ENCODE measurements at places on chromosomes 7 and 10.
A peak's percentile ranks its signal among the peaks of the same experiment; 100 is the strongest.

DNA sequence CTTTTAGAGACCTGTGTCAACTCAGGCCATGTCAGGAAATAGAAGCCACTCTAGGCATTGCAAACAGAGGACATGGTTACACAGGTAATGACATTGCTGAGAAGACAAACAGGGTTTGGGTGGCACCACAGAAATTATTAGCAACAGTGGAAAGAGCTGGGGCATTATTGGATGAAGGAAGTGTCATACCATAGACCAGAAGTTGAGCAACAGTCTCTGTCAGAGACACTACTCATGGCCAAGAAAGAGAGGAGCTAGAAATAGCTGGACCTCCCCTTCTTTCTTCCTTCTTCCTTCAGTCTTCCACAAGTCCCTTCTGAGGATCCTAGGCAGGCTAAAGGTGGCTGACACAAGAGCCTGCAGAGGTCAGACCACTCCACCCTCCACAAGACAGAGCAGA lies 4.2 kb upstream of the LIPA start:
- DNase-seq, result no peak

GRCh38 chr10:48541144-48541795 lies 63.6 kb downstream of the ARHGAP22 start:
- no peak for DNase-seq

DNA sequence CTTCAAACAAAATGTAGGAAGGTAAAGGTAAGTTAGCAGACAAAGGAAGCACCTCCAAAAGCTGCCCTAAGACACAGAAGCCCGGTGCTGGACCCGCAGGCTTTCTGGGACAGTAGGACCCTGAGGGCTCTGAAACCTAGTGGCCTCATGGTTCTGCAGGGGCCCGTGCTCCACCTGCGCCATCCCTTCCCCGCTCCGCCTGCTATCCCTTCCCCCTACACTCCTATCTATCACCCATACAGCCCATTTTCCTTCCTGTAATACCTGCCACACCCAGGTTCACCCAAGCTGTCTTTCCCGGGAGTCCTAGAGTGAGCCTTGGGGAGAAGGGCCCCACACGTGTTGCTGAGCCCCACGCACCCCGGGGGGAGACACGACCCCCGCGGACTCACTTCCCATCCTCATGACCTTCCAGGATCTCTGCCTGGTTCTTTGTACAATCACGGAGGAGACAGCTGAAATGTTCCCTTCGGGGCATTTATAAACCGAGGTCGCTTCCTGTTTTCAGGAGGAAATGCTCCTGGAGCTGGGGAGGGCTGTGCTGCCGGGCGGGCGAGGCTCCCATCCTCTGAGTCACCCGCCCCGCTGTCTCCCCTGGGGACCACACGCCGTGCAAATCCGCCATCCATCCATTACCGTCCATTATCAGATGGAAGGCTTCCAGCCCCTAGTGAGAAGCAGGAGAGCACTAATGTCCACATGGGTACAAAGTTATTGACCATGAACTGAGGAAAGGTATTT lies 251.7 kb upstream of the PITRM1 start:
- no peak for DNase-seq

GRCh38 chr10:27372095-27372494 lies 131.5 kb upstream of the ACBD5 start:
- DNase-seq, result no peak

DNA sequence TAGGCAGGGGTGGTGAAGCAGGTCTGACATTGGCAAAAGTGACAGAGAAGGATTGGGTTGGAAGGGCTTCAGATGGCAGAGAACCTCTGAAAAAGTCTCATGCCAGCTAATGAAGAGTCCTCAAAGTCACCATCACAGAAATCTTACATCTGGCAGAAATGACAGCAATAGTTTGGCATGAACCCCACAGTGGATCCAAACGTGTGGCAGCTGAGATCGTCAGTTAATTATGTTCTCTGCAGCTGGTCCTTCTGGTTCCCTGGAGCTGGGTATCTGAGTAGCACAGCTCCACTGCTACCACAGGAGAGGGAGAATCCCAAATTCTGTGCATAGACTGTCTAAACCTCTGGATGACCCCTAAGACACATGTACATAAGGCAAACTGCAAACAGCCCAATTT lies 73.4 kb downstream of the ALOX5 start:
- DNase-seq, result no peak

DNA sequence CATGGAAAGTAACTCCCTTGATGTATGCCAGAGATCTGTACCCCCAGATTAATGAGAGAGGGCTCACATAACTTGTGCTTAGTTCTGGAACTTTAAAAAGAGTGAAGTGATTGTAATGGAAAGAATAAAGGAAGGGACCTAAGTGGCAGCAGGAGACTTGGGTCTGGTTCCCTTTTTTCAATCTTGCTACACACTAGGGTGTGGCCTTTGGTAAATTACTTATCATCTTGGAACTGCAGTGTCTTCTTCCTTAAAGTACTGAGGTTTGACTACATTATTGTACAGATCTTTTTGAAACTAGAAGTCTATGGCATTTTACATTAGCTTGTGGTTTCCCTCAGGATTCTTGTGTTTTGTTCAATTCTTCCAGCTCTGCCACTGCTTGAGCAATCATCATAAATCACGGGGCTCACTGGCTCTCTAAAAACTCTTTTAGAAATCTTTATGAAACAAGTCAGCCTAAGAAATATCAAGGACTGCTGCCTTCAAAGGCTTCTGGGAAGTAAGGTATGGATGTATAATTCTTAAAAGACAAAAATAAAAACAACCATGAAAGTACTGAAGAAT lies 22.5 kb upstream of the CHRM2 start:
- DNase-seq, result peak; percentile 38

GRCh38 chr10:116385994-116386809 lies 41.4 kb upstream of the PNLIPRP3 start:
- peak; percentile 66 for DNase-seq

- no peak for DNase-seq
Measured at GRCh38 chr10:44172883-44173607, 211.9 kb downstream of the CXCL12 start.

GRCh38 chr7:111232249-111233084 lies 141.5 kb downstream of the LRRN3 start:
- peak; percentile 35 for DNase-seq

- no peak for DNase-seq
Measured at GRCh38 chr10:7811000-7811399, 7.3 kb upstream of the TAF3 start.

DNA sequence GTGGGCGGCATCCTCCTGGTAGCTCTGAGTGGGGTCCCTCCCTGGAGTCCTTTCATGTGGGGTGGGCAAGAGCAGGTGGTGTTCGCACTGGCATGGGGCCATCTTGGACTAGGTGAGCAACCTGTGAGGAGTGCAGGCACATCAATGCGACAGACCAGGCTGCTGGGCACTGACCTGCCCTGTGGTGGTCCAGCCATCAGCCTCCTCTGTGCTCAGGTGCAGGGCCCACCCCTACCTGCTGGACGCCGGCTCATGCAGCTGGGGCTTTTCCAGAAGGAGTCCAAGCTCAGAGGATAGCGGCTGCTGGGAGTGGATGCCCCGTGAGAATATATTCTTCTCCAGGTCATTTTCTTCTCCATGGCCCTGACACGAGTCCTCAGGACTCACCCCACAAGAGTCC lies 424.4 kb downstream of the GLRX3 start:
- no peak for DNase-seq

DNA sequence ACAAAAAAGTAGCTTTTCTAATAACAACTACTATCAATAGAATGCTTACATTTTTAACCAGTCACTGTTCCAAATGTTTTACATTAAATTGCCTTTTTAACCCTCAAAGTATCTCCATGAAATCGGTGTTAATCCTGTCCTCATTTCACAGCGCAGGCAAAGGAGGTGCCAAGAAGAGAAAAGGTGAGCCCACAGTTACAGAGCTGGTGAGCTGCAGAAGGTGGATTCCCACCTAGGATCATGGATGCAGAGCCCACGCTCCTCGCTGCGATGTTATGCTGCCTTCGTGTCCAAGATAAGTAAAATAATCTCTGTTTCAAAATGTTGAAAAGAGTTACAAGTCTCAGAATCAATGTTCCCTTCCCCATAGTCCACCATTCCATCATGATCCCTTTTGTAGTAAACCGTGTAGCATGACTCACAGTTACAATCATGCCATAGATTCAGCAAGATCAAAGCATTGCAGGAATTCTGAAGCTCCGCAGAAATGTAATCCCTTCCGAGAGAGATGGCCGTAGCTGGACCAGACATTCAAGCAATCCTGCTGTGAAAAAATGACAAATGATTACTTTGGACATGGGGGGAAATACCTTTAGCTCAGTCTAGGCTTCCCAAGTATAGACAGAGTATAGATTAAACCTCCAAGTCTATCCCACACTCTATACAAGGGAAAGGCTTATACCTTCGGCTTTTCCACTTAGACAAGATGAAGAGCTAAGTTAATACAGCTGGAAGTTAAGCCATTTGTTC lies 394.7 kb upstream of the AKR1E2 start:
- DNase-seq, result no peak

- no peak for DNase-seq
Measured at GRCh38 chr7:121205777-121206176, 123.0 kb upstream of the WNT16 start.

DNA sequence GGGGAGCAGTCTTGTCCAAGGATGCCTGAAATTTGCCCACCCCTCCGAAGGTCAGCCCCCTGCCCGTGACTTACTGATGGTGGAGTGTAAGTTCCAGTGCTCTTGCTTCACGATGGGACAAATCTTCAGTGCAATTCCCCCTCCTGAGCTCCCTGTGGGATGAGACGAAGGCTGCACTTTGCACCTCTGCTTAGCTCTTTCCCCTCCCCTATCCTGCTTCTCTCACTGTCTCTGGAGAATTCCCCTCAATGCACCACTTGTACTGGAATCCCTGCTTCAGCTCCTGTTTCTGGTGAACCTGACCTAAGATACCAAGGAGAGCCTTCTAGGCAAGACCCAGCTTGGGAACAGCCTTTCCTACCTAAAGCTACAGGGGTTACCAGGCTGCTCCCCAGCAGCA lies 122.9 kb upstream of the ZMIZ1 start:
- DNase-seq, result no peak

GRCh38 chr7:104255616-104256015 lies 47.8 kb upstream of the ORC5 start:
- DNase-seq, result no peak

DNA sequence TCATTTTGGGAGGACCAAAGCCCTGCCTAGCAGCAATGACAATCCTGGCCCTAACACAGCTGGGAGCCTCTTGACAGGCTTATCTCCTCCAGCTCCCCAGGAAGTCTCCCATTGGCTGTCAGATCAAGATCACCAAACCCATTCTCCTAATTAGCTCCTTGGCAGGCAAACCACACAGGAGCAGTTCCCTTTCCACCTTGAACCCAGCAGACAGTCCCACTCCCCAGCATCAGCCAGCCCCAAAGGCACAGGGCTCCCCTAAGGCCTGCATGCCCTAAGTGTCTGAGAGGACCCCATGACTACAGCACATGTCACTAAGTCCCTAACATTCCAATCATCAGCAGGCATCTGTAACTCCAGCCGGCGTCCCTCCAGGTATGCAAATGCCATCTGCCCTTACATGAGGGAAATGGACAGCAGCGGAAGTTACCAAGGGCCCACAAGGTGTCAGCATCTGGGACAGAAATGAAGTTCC lies 348.5 kb downstream of the KCNMA1 start:
- no peak for DNase-seq

DNA sequence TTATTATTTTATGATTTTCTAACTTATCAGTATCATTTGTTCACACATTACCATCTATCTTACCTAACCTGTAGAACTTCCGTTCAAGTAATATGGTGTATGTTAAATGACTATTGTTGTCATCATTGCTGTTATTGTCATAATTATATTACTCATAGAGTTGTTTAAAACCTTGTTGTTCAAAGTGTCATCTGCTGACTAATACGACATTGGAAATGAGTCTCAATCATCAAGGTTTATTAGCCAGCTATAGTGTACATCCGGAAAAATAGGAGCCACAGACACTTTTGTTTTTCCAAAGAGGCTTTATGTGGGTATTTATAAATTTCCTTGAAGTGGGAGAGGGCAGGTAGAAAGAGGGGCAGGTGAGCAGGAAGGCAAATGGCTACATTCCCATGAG lies 386.9 kb upstream of the LRRTM3 start:
- no peak for DNase-seq

DNA sequence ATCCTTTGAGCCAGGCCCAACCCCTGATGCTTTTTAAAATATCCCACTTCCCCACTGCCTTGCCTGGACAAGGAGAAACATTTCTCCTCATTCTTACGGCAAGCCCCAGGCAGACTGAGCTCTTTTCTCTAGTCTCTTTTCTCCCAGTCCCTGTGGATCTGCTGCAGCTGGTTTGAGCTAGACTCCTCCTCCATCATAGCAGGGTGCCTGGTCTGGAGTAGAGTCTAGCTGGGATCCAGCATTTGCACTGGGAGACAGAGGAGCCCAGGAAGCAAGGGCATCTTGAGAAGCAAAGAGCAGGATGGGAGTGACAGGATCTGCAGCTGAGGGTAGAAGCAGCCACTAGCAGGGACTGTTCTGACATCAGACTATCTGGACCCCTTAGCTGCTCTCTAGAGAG lies 562.3 kb upstream of the COBL start:
- DNase-seq, result no peak

GRCh38 chr7:156725073-156725472 lies 84.5 kb downstream of the RNF32 start:
- no peak for DNase-seq

DNA sequence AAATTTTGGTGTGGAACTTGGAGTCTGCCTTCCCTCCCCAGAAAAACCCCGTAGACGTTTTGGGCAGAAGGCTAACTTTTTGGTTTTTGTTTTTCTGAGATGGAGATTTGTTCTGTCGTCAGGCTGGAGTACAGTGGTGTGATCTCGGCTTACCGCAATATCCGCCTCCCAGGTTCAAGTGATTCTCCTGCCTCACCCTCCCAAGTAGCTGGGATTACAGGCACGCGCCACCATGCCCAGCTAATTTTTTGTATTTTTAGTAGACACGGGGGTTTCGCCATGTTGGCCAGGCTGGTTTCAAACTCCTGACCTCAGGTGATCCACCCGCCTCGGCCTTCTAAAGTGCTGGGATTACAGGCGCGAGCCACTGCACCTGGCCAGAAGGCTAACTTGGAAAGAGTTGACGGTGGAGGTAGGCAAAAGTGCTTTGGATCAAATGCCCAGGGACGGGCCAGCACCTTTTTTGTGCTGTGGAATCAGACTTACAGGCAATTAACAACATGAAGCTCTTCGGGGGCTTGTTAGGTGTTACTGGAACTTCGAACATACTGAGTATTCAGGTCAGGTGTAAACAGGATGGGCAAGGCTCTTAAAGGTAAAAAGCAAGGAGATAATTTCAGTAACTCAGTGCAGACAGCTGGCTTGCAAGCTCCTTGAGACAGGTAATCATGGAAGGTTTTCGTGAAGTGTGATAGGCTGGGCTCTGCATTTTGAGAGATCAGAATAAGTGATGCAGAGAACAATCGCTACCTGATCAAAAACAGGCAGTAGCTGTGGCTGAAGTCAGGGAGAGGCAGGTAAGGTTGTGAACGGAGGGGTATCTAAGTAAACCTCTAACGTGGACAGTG lies 1.8 kb downstream of the PPP1R35 start:
- DNase-seq, result no peak

GRCh38 chr10:45235798-45236220 lies 79.6 kb downstream of the OR13A1 start:
- DNase-seq, result no peak

DNA sequence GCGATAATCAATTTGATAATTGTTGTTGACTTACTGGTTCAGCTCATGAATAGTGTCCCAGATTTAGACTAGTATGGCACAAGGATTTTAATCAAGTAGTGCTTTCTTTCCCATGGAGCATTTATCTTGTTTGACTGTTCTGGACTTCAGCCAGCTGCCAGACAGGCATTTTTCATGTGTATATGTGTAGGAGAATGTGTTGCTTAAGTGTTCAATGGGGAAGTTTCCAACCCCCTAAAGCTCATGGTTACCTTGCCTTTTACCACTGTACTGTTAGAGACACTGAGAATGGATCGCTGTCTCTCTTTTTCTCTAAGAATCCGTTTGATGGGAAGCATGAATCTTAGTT lies 103.9 kb downstream of the LRRC4 start:
- DNase-seq, result no peak

All from OCI-M1 (cell line).